Aorta (tissue), 5 donors: ENCODE measurements at places on chromosomes 12 and 14. TPM values are rescaled to one million over a fixed set of nuclear protein-coding genes. Genes with fewer than 3 reads are reported as not detected.

- no peak for DNase-seq
Observed at GRCh38 chr12:10709808-10710207, 13.3 kb downstream of the YBX3 start.

The OR4E2 gene
- not detected for total RNA-seq

DNA sequence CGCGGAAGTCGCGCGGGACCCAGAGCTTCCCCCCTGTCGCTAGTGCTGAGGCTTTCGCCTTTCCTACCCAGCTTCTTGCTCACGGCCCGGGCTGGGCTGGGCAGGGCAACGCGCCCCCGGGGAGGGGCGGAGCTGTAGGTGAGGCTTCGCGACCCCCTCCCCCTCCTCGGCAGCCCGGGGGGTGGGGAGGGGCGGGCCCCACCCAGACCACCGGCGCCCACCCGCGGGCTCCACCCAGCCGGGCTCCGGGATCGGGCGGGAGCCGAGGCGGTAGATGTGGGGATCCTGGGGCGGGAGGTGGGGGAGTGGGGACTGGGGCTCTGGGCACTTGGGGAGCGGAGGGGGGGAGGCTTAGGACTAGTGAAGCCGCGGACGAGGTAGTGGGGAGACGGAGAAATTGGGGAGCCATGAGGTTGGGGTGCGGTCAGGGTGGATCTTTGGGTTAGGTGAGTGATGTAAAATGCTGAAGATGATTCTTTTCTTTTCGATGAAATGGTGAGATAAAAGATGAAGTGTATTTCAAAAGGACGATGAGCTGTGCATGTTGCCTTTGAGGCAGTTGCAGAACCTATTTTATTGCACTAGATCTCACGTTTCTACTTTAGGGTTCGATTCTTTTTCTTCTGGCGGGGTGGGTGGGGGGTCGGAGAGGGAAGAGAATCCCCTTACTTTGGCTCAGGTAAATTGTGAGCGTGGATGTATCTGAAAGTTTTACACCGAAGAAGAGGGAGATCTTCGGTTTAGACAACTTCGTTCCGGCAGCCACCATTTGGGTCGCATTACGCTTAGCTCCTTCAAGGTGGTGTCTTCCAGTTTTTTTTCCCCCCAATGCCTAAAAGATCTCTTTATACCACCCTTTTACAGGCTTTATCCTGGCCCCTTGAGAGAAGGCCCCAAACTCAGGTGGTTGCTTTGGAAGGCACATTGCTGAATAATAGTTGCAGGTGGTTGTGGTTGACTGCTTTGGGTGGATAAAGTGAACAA is 619 bp downstream of the ERC1 start:
- DNase-seq, result no peak

DNA sequence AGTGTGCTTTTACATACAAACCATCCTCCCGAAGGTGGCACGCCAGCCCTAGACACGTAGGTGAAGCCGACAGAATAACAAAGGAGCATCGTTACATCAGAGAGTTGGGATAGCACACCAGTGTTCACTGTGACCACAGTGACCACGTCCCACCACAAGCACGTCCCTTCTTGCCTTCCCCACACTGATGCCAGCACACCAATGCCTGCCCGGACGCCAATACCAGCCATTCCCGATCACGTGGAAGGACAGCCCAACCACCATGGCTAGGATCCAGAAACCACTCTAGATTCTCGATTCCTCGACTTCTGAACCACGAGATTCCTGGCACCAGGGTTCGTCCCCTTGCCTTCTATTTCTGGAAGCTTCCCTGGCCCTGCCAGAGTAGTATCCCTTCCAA is 48.0 kb upstream of the GPR68 start:
- DNase-seq, result peak; percentile 50

- DNase-seq, result no peak
Observed at GRCh38 chr12:104930388-104931326, 27.4 kb downstream of the SLC41A2 start.

DNA sequence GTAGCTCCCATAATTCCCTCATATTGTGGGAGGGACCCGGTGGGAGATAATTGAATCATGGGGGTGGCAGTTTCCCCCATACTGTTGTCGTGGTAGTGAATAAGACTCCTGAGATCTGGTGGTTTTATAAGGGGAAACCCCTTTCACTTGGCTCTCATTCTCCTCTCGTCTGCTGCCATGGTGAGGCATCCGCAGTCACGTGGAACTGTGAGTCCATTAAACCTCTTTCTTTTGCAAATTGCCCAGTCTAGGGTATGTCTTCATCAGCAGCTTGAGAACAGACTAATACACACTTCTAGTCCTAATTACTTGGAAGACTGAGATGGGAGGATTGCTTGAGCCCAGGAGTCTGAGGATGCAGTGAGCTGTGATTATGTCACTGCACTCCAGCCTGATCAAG is 64.4 kb downstream of the TMX1 start:
- no peak for DNase-seq
